ENCODE measurements at places on chromosomes 3 and 15. TPM values are rescaled to one million over a fixed set of nuclear protein-coding genes. Genes with fewer than 3 reads are reported as not detected.

GRAMD1C gene
- 10.5 TPM for total RNA-seq

HPS3 gene
- total RNA-seq: 28.1 TPM

CSPG5 gene
- total RNA-seq: 78.2 TPM

GOLGA8T gene
- total RNA-seq: 1.1 TPM

NDUFB4 gene
- 154 TPM for total RNA-seq

WDR93 gene
- 3.9 TPM for total RNA-seq

TRAK1 gene
- total RNA-seq: 37.4 TPM

IGF2BP2 gene
- 59.3 TPM for total RNA-seq

CNTN6 gene
- 37.1 TPM for total RNA-seq

GMPPB gene
- 20.8 TPM for total RNA-seq

CYP8B1 gene
- not detected for total RNA-seq

DNA sequence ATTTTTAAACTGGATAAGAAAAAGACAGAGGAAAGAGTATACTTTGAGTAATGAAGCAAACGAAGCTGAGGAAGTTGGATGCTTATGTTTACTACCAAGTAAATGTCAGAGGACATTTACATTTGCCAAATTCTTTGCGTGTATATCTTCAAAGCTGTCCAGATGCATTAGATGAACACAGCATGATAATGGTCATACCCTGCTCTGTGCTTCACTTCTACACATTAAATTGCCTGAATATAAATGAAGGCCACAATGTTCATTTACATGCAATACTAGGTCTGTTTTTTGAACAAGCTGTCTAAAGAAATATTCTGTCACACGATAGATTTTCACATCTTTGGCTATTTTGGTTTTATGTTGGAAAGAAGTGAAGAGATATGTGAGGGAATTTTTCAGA is 405.8 kb upstream of the ADAMTS9 start:
- DNase-seq: no peak

GRCh38 chr15:27383726-27384125 is 412.7 kb downstream of the GABRG3 start:
- DNase-seq: no peak

DNA sequence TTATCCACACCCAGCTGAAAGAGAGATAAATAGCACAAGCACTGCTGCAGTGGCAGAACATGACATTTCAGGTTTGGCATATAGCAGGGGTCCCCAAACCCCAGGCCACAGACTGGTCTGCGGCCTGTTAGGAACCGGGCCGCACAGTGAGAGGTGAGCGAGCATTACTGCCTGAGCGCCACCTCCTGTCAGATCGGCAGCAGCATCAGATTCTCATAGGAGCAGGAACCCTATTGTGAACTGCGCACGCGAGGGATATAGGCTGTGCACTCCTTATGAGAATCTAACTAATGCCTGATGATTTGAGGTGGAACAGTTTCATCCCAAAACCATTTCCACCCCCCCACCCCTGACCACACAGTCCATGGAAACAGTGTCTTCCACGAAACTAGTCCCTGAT is 54.6 kb downstream of the CCR4 start:
- DNase-seq: no peak

DNA sequence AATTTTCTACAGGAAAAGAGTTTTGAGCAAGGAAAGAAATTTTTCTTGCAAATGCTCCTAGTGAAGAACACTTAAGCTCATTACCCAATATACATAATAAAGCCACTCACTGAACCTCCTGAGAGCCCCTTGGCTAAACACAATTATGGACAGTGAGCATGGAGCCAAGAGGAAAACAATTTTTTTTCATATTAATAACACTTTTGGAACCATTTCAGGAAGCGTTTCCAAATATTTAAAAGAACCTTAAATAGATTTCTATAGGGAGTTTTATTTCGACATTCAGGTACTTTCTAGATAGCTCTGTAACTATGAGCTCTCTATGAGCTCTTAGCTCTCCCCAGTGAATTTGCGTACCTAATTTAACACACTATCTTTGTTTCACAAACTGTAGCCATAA is 581.1 kb downstream of the ZNF385D start:
- DNase-seq: no peak

DNA sequence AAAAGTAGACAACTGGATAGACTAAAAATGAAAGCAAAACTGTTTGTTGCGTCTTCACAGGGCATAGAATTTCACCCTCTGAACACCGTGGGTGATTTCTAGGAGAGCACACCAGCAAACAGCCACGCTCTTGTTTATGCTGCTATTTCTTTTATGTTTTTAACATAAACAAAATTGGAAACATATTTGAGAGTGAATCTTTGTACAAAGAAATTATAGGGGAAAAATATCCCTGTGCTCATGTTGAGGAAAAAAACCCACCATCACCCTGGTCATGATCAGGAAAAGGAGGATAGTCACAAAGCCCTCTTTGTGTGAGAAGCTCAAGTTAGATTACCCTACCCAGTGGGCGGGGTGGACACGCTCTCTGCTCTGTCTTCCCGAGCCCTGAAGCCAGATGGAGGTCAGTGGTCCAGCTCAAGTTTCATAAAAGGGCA is 313.3 kb downstream of the SATB1 start:
- no peak for DNase-seq

DNA sequence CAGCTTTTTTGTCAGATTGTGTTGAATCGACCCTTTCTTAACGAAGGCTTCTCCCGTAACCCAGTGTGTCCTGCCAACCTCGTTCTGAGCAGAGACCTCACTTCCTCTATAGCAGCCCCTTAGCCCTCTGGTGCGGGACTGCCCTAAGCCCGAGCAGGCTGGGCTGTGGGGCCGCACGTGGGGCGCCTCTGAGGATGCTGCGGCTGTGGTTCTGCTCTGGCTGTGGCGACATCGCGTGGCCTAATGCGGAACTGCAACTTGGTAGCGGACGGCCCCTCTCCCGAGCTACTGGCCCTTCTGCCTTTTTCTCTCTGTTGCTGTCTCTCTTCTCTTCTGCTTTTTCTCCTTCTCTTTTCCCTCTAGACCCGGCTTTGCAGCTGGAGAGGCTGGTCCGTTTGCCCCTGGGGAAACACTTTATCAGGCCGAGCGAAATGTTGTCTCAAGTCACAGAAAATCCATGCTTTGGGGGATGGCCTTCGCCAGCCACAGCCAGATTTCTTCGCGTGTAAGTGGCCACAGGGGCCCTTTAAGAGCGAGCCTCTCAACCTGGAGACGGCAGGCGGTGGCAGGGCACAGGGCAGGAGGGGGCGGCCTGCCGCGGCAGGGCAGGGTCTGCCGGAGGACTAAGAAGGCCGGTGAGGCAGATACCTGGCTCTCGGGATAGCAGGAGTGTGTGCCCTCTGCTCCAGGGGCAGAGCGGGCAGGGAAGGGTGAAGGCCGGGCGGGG is 19.4 kb upstream of the KIF23 start:
- peak; percentile 75 for DNase-seq

- no peak for DNase-seq
These were observed 227.8 kb upstream of the P2RY1 start for GRCh38 chr3:152607179-152607578.

- no peak for DNase-seq
These were observed 21.9 kb downstream of the KY start for GRCh38 chr3:134628884-134629283.

- DNase-seq: no peak
These were observed 471.0 kb upstream of the SEMA6D start for GRCh38 chr15:47246317-47246716.

DNA sequence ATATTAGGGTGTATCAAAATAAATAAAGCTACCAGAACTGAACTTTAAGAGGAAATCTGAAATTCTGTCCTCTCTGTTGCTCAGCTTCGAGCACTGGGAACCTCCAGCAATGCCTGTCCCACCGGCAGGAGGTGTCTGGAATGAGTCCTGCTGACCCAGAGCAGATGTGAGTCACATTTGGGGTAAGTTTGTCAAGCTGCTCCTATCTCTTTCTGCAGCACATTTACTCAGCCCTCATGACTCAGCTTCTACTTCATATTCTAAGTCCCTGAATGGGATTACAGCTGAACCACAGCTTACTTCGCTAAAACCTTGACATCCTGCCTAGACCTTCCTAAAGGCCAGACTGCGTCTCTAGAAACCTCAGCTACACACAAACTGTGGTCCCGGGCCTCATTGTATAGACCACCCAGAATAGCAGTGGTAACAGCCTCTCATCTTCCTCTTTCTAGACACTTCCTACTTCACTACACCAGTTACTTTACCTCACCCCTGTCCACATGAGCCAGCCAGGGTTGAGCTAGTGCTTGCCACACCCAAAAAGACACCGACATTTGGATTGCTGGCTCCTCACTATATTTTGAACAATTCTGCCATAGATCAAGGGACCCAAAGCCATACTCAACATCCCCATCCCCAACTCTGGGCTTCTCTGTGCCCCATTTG is 109.6 kb upstream of the TMCO5A start:
- DNase-seq: no peak

- peak; percentile 56 for DNase-seq
These were observed 45.5 kb downstream of the ZIC4 start for GRCh38 chr3:147360646-147361453.

- DNase-seq: no peak
These were observed 193.6 kb downstream of the FAM43A start for GRCh38 chr3:194879126-194879877.

DNA sequence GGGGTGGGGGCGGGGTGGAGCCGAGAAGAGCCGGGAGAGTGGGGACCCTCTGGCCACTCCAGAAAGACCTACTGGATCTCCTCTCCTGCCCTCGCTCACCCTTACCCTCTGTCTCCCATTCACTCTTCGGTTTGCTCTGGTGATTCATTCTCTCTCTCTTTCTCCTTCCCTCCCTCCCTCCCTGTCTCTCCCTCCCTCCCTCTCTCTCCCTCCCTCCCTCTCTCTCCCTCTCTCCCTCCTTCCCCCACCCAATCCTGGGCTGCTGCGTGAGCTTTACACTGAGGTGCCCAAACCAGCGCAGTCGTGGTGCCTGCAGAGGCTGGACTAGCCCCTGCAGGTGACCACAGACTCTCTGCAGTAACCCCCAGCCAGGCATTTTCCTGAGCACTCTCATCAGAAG is 32.2 kb upstream of the ADAMTS17 start:
- DNase-seq: no peak

GRCh38 chr3:100516232-100516631 is 23.8 kb downstream of the TMEM45A start:
- DNase-seq: no peak

DNA sequence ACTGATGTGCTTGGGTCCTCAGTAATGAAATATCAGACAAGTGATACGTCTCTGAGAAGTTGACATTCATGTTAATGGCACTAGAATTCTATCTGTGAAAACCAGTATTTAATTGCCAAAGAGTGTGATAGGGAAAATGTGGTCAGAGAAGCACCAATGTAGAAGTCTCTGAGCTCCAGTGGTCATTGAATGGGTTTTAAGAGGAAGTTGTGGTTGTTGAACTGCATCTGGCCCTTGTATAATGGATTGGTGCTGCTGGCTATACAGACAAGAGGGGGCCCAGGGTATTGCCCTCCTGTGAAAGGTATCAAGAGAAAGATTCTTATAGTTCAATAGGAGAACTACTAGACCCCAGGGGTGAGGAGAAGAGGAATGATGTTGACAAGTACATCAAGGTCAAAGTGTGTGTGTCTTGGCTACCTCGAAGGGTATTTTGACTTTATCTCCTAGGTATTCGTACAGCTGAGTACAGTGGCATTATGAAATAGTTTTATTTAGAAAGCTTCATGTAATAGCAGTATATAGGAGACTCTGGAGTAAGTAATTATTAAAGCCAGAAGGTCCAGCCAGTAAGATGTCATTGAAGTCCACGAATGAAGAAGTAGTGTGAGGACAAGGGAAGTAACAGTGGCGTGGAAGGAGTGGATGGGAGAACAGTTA is 47.1 kb downstream of the CHD2 start:
- no peak for DNase-seq

GRCh38 chr15:41476416-41477048 is 17.1 kb upstream of the ITPKA start:
- DNase-seq: no peak

- no peak for DNase-seq
These were observed 160.5 kb downstream of the GREM1 start for GRCh38 chr15:32878342-32878741.

DNA sequence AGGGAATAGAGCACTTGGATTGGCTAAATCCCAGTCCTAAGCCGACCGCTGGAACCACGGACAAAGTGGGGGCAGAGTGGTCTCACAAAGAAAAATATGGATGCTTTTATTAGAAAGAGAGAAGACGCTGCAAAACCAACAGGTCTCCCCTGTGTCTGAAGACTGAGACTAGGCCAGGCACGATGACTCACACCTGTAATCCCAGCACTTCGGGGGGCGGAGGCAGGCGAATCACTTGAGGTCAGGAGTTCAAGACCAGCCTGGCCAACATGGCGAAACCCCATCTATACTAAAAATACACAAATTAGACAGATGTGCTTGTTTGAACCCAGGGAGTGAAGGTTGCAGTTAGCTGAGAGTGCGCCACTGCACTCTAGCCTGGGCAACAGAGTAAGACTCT is 61.8 kb downstream of the ZDHHC19 start:
- no peak for DNase-seq

All from spinal cord (tissue), 10 donors.